Metanephros (tissue), 2 donors: ENCODE measurements at places on chromosomes 1 and 21. TPM values are rescaled to one million over a fixed set of nuclear protein-coding genes. Genes with fewer than 3 reads are reported as not detected.

Gene MARK1
- 11.6 TPM for total RNA-seq

Gene SLC44A3
- total RNA-seq = 41.0 TPM

Gene SLC45A1
- total RNA-seq = 2.0 TPM

Gene ZNF697
- total RNA-seq = 26.6 TPM

Gene OVAAL
- not detected for total RNA-seq
